Hematopoietic multipotent progenitor cell treated with erythropoietin and hydrocortisone succinate and interleukin-3 and kit ligand, for 6 days (in vitro differentiated cells): ENCODE measurements at places on chromosomes 2 and 18.
A peak's percentile ranks its signal among the peaks of the same experiment; 100 is the strongest.

DNA sequence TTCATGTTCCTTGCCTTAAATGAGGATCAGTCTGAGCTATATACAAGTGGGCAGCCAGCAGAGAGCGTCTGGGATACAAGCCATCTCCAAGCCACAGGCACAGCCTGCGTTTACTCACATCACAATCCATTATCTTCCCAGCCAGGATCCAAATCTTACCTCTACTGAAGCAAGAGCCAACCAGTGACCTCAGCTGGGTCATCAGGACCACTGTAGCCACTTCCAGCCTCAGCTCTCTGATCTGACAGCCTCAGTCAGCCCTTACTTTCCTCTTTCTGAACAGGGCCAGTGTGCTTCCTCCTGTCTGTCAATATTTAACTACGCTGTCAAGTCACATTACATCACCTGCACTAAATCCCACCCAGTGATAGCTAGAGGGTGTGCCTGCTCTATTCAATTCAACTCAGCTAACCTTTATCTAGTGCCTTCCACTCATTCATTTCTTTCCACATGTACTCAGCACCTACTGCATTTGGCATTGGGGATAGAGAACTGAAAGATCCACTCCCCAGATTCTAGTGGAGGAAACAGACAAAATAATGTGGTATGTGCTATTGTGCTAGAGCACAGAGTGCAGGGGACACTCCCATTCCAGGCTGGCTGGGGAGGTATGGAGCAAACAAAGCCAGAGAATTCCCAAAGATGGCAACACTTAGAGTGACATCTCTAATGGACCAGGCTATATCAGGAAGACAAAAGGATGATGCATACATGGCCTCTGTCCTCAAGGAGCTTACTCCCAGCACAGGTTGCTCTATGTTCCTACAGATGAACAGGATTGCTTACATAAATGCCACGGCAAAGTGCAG lies 146.5 kb downstream of the NCKAP5 start:
- DNase-seq = no peak

DNA sequence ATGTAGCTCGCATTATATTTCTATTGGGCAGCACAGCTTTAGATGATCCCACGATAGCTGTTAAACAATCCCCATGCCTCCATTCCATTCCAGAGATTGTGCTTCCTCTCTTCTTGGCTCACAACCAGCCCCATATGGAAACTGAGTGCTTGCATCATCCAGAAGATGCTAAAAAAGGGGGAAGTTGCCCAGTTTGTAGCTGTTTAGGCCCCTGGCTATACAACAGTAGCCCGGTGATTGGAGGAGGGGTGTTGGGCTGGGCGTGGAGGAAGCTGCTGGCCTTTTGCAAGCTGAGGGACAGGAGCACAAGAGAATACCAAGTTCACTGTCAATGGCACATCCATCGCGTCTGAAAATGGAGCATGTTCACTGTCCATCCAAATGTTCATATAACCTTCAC lies 360.2 kb downstream of the ALK start:
- DNase-seq = peak; percentile 18

DNA sequence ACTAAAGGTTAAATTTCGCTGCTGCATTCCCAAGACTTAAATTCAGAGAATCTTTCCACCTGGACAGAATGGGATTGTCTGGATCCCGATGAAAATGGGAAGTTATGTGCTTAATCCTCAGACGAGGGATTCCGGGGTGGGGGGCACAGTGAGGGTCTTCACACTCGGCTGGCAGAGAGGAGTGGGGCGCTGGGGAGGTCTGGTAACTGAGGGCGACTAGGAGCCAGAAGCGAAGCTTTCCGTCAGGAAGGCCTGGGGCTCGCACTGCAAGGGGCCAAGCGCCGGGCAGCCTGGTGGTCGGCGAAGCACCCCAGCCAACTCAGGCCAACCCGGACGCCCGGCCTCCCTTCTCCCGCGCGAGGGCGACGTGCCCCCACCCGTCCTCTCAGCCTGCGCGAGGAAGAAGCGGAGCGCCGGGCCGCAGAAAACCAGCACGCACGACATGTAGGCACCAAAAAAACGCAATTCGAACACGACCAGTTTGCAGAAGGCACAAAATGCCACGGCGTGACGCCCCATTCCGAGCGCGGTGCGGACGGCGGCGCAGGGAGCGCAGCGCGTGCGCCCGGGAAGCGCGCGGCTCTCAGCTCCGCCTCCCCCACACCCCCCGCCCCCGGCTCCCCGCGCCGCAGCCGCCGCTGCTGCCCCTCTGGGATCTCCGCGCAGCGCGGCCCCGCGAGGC lies 188.1 kb downstream of the ZEB2 start:
- no peak for DNase-seq

DNA sequence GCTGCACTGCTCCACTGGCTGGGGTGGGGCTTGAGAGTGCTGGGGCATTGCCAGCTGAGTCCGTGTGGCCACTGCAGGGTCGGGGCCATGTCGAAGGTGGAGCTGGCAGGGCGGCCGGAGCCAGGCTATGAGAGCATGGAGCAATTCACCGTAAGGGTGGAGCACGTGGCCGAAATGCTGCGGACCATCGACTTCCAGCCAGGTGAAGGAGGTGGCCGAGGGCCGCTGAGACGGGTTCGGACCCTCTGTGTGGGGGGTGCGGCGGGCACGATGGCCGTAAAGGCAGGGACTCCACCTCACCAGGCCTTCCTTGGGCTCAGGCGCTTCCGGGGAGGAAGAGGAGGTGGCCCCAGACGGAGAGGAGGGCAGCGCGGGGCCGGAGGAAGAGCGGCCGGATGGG lies 2.1 kb downstream of the UCN start:
- no peak for DNase-seq

- peak; percentile 68 for DNase-seq
Observed at GRCh38 chr2:27209621-27210401, 2.0 kb upstream of the ATRAID start.

- no peak for DNase-seq
Observed at GRCh38 chr18:76572518-76573247, 77.6 kb upstream of the ZNF516 start.

GRCh38 chr2:236916651-236917050 lies 169.0 kb upstream of the COPS8 start:
- no peak for DNase-seq

DNA sequence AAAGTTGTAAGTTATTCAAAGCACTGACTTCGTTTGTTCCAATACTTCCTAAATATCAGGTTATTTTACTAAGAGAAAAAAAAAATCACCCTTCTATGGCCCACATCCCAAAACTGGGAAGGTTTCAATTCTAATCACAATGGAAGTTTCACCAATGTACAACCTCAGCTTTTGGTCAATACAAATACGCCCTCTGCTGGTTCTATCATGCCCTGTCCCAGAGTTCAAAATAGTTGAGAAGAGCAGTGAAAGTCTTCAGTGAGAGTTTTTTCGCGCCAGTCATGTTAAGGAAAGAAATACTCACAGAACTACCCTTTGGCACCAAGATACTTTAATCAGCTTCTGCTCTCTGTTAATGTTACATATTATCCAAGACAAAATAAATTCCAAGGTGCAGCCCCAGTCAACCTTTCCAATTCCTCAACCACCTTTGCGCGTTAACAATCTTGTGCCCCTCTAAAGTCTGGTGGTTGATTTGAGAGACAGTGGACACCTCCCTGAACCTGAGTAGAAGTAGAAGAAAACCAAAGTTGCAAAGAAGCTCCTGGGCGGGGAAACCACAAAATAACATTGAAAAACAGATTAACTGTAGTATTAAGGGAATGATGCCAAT lies 59.9 kb downstream of the SUMO1 start:
- DNase-seq = peak; percentile 89

DNA sequence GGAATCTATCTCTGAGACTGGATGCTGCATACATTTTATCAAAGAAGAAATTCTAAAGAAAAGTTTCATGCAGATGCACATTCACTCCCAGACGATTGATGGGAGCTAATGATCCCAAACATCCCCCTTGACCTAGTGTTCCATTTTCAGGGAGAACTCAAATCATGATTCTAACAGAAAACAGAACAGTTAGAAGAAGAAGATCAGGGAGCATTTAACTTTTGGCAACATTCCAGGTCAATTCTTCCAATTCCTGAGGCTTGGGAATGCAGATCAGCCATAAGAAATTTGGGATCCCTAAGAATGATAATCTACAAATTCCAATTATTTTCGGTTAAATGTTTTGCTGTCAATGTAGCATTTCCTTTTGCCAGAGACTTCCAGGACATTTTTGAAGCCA lies 96.6 kb downstream of the CPO start:
- no peak for DNase-seq

- DNase-seq = no peak
Observed at GRCh38 chr2:170488807-170489206, 226.3 kb upstream of the SP5 start.

GRCh38 chr2:221310730-221311129 lies 261.4 kb downstream of the EPHA4 start:
- no peak for DNase-seq

DNA sequence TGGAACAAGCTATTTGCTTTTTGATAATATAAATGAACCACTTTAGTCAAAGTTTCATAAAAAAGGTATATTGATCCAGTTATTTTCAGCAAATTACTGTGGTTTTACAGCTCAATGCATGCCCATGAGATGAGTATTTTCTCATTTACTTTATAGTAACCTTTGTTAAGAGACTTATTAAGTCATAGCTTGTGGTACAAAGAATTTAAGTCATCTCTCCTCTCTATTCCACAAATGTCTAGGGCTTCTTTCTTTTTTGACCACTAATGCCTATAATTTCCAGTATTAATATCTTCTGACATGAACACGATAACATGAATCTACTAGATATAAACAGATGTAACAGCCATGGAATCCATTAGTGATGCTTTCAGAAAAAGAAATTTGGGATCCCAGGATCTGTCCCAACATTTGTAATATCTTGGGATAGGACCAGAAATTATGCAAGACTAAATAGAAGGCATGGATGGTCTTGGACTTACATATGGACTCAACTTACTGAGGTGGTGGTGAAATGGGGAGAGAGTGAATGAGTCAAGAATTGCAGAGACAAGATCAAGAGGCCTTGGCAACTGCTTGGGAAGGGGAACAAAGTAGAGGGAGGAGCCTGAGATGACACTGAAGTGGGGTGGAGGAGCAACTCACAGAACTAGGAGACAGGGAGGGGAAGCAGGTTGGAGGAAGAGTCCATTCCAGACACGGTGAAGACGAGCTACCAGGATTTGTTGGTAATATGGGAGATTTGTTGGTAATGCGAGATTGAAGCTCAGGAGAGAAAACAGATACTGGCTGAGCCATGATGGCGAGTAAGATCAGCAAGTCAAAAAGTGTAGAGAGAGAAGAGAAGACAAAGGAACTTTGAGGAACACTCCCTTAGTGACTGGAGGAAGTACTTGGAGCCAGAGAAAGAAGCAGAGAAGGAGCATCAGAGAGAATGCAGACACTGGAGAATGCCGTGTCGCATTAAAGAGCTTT lies 42.4 kb upstream of the KDM3A start:
- DNase-seq = no peak

DNA sequence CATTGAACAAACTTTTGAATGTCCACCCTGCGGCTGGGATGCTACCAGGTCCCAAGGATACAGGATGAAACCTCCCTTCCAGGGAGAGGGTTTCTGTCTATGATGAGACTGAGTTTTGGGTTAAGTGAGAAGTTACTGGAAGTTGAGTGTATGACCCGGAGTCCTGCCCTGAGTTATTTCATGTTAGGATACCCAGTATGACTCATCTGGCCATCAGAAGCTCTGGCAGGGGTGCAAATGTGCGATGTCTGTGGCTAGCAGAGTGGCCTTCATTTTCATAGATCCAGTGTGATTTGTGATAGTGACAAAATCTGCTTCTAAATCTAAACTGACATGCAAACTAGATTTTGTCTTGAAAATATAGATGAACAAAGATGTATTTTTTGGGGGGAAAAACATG lies 55.3 kb downstream of the KCTD1 start:
- DNase-seq = no peak
